ENCODE measurements at places on chromosomes 2 and 18.

DNA sequence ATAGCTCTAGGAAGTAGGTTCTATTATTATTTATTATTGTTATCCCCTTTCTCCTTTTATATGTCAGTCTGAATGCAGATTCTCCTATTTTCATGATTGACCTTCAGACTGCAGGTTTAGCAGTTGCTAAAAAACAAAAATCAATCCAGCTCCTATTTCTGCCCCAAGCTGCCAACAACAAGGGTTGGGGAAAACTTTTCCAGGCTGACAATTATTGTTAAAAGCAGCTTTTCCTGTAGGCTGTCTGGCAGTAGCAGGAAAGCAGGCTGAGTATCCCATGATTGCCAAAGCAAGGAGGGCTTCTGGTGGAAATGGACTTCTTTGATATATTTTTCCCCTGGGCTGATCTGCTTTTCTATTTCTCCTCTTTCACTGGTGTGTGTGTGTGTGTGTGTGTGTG, 78.0 kb upstream of the CTLA4 start:
- no peak overlapping the region for H3K4me3 ChIP-seq
- H3K27me3 ChIP-seq: no peaks in the 10 kb centered on the region
- H3K36me3 ChIP-seq: no peaks in the 10 kb centered on the region

GRCh38 chr2:146982393-146982846, 862.4 kb upstream of the ACVR2A start:
- no peak overlapping the region for H3K4me3 ChIP-seq
- DNase-seq: no peak
- H3K4me1 ChIP-seq: no peaks in the 10 kb centered on the region
- H3K27me3 ChIP-seq: no peaks in the 10 kb centered on the region

DNA sequence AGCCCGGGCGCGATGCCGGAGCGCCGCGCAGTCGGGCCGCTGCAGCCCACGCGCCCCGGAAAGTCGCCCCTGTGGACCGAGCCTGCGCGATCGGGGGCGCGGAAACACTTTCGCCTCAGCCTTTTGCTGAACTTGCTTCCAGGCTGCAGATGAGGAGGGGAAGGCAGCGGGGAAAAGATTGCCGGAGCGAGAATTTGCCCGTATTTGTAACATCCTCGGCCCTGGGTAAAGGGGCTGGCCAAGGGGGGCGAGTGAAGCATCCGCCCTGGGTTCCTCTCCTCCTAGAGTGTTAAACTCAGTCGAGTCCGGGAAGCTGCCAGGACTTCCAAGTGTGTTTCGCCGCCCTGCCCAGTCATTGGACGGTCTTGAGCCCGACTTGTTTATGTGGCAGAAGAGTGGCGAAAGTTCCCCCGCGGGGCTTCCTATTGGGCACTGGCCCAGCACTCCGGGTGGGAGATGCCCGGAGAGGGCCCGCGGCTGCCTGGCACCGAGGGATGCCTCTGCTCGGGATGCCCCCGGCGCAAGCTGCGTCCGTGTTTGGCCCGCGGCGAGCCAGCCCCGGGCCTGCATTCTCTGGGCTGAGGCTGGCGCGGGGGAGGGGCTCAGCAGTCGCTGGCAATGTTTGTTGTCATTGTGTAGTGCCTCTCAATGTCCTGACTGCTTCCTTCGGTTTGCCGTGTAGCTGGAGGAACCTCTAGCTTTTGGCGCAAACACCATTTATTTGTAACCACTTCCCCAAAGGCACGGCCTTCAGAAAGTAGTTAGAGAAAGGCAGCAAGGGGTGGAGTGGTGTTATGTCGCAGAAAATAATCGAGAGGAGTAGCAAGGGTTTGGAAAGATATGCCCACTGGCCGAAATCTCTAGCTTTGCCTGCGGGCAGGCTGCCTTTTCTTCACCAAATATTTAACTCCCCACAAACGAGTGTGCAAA, 1.1 kb downstream of the CYBRD1 start:
- H3K4me1 ChIP-seq: peaks cover 6% of the 10 kb centered on the region
- peak; percentile 21 for DNase-seq
- no peaks in the 10 kb centered on the region for H3K36me3 ChIP-seq
- H3K27me3 ChIP-seq: peaks cover 66% of the 10 kb centered on the region
- H3K27ac ChIP-seq: peak overlapping the region; percentile 89
- H3K4me3 ChIP-seq: peak overlapping the region; percentile 85

DNA sequence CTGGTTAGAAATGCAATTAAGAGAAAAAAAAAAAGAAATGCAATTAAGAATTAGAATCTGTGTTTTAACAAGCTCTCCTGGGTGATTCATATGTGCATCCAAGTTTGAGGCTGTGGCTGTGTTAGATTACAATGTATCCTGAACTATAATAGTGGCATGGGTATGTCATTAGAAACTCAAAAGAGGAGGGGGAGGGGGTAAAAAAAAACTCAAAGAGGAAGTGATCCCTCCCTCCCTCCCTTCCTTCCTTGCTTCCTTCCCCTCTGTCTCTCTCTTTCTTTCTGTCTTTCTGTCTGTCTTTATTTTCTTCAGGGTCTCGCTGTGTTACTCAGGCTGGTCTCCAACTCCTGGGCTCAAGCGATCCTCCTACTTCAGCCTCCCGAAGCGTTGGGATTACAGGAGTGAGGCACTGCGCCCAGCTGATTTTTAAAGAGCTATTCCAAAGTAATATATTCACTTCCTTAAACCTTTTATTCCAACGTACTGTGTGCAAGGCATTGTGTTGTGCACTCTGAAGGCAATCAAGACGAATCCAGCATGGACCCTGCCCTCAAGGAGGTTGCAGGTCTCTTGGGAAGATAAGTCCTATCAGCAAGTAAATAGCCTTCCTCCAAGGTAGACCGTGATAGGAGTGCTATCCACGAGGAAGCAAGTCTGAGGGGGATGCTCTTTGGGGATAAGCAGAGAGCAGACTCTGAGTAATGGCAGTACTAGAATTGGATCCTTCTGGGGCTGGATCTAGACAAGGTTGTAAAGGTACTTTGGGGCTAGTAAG, 35.9 kb upstream of the MCFD2 start:
- H3K4me1 ChIP-seq: peaks cover 10% of the 10 kb centered on the region
- no peak overlapping the region for H3K27ac ChIP-seq
- DNase-seq: no peak
- H3K27me3 ChIP-seq: no peaks in the 10 kb centered on the region
- peaks cover 14% of the 10 kb centered on the region for H3K36me3 ChIP-seq

- H3K4me1 ChIP-seq: peaks cover 40% of the 10 kb centered on the region
- H3K4me3 ChIP-seq: peak overlapping the region; percentile 99
- H3K36me3 ChIP-seq: peaks cover under 1% of the 10 kb centered on the region
- H3K27me3 ChIP-seq: no peaks in the 10 kb centered on the region
Observed at GRCh38 chr2:148021886-148022285, 995 bp downstream of the MBD5 start.

GRCh38 chr2:228917220-228917619, 353.9 kb downstream of the PID1 start:
- H3K4me1 ChIP-seq: no peaks in the 10 kb centered on the region
- H3K27me3 ChIP-seq: no peaks in the 10 kb centered on the region
- H3K4me3 ChIP-seq: no peak overlapping the region
- no peak for DNase-seq

DNA sequence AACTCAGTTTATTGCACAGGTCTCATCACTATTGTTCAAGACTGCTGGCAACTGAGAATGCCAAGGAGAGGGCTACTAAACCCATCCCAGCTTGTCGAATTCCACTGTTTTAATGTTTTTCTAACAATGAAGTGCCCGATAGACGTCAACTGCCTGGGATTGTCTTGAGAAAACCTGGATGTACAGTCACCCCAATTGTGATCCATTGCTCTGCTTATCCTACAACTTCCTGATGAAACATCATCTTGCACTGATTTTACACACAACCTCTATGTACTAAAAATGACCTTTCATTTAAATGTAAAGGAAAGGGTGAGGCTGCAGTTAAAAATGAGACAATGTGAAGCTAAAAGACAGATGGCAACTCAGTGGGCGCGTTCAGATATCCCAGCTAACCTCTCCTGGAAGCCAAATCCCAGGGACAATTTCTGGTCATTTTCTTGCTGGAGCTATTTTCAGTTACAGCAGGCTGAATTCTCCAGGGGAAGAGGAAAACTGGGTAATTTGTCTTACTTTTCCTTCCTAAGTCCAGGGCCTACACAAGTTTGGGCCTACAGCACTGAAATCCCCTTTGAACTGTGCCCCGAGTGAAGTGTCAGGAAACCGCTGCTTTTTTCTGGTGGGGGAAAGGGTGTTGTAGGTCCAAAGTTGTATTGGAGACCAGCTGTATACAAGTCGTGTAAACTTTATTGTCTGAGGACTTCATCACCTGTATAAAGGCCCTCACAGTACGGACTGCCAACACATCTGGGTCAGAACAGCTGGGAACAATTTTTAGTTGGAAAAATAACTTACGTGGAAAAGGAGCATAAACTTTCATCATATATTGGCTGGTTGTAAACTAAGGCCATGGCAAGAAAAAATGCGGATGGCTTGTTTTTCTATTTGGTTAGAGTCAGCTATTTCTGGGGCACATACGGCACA, 68.9 kb upstream of the LTBP1 start:
- H3K36me3 ChIP-seq: no peaks in the 10 kb centered on the region
- no peaks in the 10 kb centered on the region for H3K4me1 ChIP-seq
- H3K4me3 ChIP-seq: no peak overlapping the region
- DNase-seq: no peak
- no peak overlapping the region for H3K27ac ChIP-seq
- H3K27me3 ChIP-seq: no peaks in the 10 kb centered on the region

DNA sequence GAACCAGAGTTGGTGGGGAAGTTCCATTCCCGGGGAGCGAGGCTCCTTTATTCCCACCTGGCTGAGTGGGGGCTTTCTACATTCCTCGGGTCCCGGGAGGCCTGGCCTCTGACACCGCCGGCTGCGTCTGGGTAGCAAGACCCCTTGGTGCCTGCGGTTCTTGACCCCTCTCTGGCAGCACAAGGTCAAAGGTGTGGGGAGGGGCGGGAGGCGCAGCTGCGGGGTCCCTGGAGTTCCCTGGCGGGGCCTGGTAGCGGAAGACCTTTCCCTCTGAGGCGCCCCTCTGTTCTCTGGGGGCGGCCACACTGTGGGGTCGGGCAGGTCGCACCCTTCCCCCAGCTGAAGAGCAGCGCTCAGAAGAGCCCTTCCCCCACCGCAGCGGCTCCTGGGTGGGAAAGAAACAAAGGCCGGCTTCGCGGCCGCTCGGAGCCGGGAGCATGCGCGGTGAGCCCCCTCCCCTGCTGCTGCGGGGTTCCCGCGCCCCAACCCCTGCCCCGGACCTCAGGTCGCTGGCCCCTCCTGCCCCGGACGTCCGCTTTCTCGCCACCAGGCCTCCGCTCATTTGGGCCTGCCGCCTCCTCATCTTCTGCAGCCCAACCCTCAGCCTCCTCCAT, 146.3 kb downstream of the ANKRD44 start:
- H3K4me3 ChIP-seq: peak overlapping the region; percentile 58
- H3K27ac ChIP-seq: peak overlapping the region; percentile 83
- H3K36me3 ChIP-seq: no peaks in the 10 kb centered on the region
- peaks cover 5% of the 10 kb centered on the region for H3K4me1 ChIP-seq
- peak; percentile 27 for DNase-seq

DNA sequence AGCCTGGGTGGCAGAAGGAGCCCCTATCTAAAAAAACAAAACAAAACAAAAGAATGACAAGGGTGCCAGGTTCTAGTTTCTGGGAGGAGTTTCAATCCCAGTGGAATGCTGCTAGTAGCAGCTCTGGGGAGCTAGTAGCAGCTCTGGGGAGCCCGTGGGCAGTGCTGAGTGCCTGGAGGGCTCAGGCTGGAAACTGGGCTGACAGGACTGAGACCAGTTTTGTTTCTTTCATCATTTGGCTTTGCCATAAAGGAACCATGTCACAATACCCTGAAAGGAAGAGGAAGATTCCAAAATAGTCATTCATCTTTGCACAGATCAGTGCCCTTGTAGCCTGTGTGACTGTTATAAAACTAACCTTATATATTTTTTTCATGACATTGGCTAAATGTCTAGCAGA, 10.6 kb downstream of the MFSD6 start:
- H3K27me3 ChIP-seq: no peaks in the 10 kb centered on the region
- no peak for DNase-seq
- peaks cover 1% of the 10 kb centered on the region for H3K4me1 ChIP-seq
- no peaks in the 10 kb centered on the region for H3K36me3 ChIP-seq

- no peaks in the 10 kb centered on the region for H3K36me3 ChIP-seq
- H3K27ac ChIP-seq: no peak overlapping the region
- no peaks in the 10 kb centered on the region for H3K27me3 ChIP-seq
Observed at GRCh38 chr2:103898561-103898960, 955.4 kb upstream of the POU3F3 start.

DNA sequence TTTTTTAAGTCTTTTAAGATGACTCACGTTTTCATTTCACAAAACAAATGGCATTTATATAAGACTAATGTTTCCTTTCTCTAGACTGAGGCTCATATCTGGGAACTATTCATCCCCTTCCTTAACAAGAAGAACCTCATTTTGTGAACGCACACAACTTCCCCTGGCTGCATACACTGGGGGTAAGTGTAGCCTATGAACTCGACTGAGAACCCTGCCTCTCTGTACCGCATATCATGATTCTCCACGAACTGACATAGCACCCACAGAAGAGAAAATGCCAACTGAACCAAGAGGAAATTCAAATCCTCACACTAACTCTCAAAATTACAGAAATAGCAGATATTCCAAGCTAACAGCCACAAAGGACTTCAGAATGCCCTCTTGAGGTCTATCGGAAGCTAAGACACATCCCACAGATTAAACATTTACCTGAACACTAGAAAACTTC, 236.7 kb downstream of the TCF4 start:
- peaks cover 35% of the 10 kb centered on the region for H3K4me1 ChIP-seq
- peak overlapping the region; percentile 29 for H3K27ac ChIP-seq
- no peak for DNase-seq
- H3K36me3 ChIP-seq: peaks cover 1% of the 10 kb centered on the region
- H3K4me3 ChIP-seq: no peak overlapping the region
- no peaks in the 10 kb centered on the region for H3K27me3 ChIP-seq

DNA sequence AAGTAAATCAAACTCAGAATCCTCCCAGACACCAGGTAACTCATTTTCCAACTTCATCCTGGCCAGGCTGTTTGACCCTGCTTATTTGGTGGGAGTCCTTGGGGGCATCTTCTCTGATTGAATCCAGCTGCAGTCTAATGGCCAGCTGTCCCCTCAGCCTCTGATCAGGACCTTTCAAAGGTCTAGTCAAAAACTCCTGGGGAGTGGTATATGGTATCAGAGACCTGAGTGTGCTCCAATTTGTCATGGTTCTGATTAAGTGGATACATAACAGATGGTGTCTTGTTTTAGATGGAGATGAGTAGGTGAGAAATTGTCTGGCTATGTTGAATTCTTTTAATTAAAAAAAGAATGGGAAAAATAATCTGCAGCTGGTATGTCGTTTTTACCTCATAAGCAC, 842.6 kb upstream of the ACVR2A start:
- peaks cover 2% of the 10 kb centered on the region for H3K4me1 ChIP-seq
- no peaks in the 10 kb centered on the region for H3K27me3 ChIP-seq
- DNase-seq: no peak
- H3K27ac ChIP-seq: no peak overlapping the region
- no peak overlapping the region for H3K4me3 ChIP-seq

GRCh38 chr2:42851186-42851585, 58.8 kb upstream of the HAAO start:
- peaks cover 9% of the 10 kb centered on the region for H3K4me1 ChIP-seq
- no peak for DNase-seq
- no peak overlapping the region for H3K27ac ChIP-seq
- peaks cover 8% of the 10 kb centered on the region for H3K27me3 ChIP-seq

- no peaks in the 10 kb centered on the region for H3K27me3 ChIP-seq
- peaks cover 15% of the 10 kb centered on the region for H3K4me1 ChIP-seq
- H3K27ac ChIP-seq: no peak overlapping the region
- H3K36me3 ChIP-seq: no peaks in the 10 kb centered on the region
Observed at GRCh38 chr18:48566589-48566988, 27.8 kb downstream of the CTIF start.

GRCh38 chr2:235049719-235050118, 97.9 kb downstream of the SH3BP4 start:
- H3K4me3 ChIP-seq: no peak overlapping the region
- H3K27ac ChIP-seq: no peak overlapping the region
- no peak for DNase-seq

All from progenitor cell of endocrine pancreas (in vitro differentiated cells).